ENCODE measurements at places on chromosomes 12 and 14. TPM values are rescaled to one million over a fixed set of nuclear protein-coding genes. Genes with fewer than 3 reads are reported as not detected.

The PPP1R3E gene
- 2.6 TPM for total RNA-seq

The FAIM2 gene
- 5.5 TPM for total RNA-seq

The FAM186B gene
- 0.28 TPM for total RNA-seq

The BCL11B gene
- under 0.01 TPM for total RNA-seq

The LIN7A gene
- total RNA-seq: 12.7 TPM

The OR4K14 gene
- not detected for total RNA-seq

The SLCO1B1 gene
- not detected for total RNA-seq

The DDHD1 gene
- 16.5 TPM for total RNA-seq

The GALNT8 gene
- 0.18 TPM for total RNA-seq

The KRT74 gene
- not detected for total RNA-seq

The SLC25A47 gene
- total RNA-seq: not detected

The KRT2 gene
- total RNA-seq: not detected

The SPRYD4 gene
- total RNA-seq: 1.00 TPM

The DIO3 gene
- under 0.01 TPM for total RNA-seq

The OTOGL gene
- total RNA-seq: 0.14 TPM

The CELA1 gene
- total RNA-seq: not detected

The CNTN1 gene
- 0.65 TPM for total RNA-seq

The MANSC4 gene
- not detected for total RNA-seq

The LRRC43 gene
- 2.6 TPM for total RNA-seq

The PPFIA2 gene
- total RNA-seq: 2.2 TPM

The NTN4 gene
- total RNA-seq: 47.8 TPM

The FKBP11 gene
- 38.7 TPM for total RNA-seq

The PRH2 gene
- total RNA-seq: 0.18 TPM
